ENCODE measurements at places on chromosomes 2 and 18.

GRCh38 chr2:7984693-7985353, 697.0 kb upstream of the ID2 start:
- DNase-seq, result no peak

DNA sequence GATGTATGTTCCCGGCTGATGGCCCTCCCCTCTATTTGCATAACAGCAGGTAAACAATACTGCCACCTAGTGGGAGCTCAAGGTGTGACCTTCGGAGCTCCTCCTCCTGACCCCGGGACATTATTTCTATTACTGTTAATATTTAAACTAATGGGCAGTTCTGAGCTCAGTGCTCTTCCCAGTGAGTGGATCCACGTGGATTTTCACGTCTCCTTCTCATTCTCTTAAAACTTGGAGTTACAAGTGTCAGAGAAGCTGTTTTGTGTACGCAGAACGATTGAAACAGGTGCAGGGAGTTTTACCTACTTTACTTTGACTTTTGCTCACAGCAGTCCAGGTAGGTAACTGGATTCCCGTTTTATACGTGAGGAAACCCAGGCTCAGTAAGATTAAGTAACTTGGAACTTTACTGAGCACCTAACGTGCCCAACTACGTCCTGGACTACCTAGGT, 127.3 kb downstream of the PRKCE start:
- DNase-seq, result peak; percentile 23

DNA sequence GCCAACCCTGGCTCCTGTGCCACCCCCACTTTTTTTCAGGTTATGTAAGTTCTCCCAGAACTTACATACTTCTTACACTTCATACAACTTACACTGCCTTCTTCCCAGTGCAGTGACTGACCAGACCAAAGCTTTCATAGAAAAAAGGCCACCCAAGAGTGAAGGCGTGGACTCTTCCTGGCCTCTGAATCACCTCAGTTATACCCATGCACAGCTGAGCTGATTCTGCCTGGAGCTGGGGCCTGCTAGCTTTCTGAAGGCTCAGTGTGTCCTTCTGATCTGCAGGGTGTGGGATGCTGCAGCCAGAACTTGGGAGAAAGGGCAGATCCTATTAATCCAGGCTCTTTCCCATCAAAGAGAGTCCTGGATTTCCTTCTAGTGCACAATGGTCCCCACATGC, 216.1 kb downstream of the TTC32 start:
- DNase-seq, result no peak

DNA sequence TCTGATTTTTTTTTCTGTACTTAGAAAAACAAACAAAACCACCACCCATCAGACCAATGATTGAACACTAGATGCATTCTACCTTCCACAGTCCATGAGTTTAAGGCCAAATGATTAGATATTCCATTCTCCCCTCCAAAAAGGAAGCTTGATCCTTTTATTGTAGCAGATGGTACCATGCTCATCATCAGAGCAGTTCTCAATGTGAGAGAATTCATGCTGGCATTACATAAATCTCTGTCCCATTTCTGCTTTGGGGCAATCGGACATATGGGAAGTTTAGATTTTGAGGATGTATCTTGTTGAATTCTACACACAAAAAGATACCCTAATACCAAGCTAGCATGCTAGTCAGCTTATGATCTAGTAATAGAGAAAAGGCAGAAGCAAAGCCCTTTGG, 186.6 kb downstream of the RAD51AP2 start:
- no peak for DNase-seq

DNA sequence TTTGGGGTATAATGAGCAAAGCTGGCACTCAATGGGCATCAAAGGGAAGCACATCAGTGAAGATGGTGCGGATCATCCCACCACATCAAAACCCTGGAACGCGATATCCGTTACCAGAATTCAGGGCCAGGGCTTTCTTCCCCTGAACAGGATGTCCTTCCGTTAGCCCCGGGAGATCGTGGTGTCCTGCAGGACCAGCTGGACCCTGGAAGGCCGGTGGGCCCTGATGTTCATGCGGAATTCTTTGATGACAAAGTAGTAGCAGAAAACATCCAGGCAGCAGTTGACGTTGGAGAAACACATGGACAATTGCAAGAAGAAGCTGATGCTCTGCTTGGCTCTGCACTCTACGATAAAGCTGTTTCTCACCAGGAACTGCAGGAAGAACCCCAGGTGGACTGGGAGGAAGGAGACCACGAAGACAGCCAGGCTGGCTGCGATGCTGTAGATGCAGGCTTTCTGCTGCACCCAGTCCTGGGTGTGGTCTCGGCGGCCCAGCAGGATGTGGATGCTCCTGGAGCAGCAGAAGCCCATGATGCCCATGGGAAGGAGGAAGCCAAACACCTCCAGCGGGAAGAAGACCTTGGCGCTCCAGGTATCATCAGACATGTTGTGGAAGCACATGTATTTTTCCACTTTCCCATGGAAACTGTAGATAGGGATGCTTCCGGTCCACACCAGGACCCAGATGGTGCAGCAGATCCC, 15.0 kb downstream of the GPR55 start:
- DNase-seq, result no peak

DNA sequence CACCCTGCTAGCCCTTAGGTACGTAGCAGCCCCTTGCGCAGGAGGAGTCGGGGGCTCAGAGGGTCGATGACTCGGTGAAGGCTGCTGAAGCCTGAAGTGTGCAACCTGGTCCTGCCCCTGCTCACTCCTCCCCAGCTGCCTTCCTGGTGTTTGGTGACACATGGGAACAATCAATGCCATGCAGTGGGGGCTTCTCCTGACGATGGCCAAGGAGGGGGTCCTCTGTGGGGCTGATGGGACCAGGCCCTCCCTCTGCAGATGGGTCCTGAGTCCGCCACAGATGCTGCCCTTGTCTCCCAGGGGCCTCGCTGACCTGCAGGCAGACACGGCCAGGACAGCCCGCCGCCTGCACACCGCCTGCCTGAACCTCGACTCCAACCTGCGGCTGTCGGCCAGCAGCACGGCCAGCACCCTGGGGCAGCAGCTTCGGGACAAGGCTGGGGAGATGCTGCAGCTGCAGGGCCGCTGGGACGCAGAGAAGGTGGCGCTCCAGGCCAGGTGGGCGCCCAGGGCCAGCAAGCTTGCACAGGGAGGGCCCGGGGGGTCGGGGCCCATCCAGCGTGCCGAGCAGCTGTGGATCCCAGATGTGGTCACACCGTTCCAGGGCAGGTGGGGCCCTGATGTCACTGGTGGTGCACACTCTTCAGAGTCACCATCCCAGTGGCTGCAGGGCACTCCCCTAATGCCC, 24.6 kb downstream of the CROCC2 start:
- DNase-seq, result no peak

DNA sequence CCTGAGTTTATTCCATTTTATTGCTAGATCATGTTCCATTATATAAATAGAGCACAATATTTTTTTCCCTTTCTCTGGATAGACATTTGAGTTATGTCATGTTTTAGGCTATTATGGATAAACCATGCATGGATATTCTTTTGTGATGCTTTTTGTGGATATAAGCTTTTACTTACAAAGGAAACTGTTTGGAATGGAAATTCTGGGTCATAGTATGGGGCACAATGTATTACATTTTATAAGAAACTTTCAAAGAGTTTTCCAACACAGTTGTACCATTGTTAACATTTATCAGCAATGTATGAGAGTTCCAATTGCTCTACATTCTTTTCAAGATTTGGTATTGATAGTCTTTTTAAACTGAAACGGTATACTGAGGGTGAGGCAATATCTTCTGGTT, 749.4 kb downstream of the SOCS6 start:
- DNase-seq, result no peak

GRCh38 chr2:148674063-148675020, 29.8 kb downstream of the EPC2 start:
- no peak for DNase-seq

DNA sequence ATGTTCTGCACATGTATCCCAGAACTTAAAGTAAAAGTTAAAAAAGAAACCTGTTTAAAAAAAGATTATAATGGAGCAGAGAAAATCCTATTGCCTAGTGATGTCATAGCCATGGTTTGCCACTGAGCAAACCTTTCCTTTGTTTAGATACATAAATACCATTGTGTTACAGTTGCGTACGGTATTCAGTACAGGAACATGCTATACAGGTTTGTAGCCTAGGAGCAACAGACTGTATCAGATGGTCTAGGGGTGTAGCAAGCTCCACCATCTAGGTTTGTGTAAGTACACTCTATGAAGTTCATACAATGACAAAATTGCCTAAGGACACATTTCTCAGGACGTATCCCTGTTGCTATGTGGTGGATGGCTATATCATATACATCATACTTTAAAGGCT, 13.0 kb downstream of the ICA1L start:
- DNase-seq, result no peak

DNA sequence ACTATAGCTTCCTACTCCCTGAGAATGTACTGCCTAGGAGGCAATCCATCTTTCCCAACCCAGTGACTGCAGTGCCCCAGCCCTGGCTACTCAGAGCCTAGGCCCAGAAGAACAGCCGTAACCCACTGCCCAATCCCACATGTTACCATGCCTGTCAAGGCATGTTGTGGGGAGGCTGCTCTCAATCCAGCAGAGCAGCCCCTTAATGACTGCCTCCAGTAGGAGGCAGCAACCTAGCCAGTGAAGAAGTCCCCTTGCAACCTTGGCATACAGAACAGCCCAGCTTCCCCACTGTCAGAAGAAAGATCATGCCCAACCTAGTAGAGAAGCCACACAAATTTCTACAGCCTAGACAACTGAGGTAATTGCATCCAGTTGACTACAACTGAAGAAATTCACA, 44.2 kb upstream of the CDH7 start:
- DNase-seq, result no peak

GRCh38 chr2:190214426-190215194, 105.0 kb downstream of the HIBCH start:
- DNase-seq, result no peak

GRCh38 chr2:105697781-105698449, 46.8 kb upstream of the NCK2 start:
- DNase-seq, result no peak

GRCh38 chr2:25105336-25106085, 62.9 kb downstream of the POMC start:
- no peak for DNase-seq

- no peak for DNase-seq
Measured at GRCh38 chr2:66443979-66444861, 9.3 kb downstream of the MEIS1 start.

GRCh38 chr18:60389314-60389713, 16.7 kb upstream of the MC4R start:
- DNase-seq, result no peak

DNA sequence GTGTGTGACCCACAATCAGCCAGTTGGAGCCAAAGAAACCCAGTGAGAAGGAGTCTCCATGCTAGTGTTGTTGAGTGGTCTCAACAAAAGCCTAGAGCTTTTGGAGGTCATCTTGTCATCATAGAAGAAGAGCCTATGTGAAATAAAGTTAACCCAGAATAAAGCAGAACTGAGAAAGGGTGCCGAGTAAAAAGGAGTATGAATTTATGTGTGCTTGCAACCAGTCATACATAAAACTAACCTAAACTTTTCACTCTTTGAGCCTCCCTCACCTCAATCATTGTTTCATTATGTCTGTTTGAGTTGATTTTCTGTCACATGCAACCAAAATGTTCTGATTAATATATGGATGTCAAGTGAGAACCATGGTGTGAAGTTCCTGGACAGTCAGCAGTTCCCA, 599.3 kb upstream of the ZEB2 start:
- no peak for DNase-seq

- no peak for DNase-seq
Measured at GRCh38 chr2:9590641-9591040, 35.0 kb upstream of the ADAM17 start.

- no peak for DNase-seq
Measured at GRCh38 chr2:201808027-201808426, 1.7 kb downstream of the CDK15 start.

- DNase-seq, result no peak
Measured at GRCh38 chr2:149826471-149827125, 239.0 kb upstream of the MMADHC start.

DNA sequence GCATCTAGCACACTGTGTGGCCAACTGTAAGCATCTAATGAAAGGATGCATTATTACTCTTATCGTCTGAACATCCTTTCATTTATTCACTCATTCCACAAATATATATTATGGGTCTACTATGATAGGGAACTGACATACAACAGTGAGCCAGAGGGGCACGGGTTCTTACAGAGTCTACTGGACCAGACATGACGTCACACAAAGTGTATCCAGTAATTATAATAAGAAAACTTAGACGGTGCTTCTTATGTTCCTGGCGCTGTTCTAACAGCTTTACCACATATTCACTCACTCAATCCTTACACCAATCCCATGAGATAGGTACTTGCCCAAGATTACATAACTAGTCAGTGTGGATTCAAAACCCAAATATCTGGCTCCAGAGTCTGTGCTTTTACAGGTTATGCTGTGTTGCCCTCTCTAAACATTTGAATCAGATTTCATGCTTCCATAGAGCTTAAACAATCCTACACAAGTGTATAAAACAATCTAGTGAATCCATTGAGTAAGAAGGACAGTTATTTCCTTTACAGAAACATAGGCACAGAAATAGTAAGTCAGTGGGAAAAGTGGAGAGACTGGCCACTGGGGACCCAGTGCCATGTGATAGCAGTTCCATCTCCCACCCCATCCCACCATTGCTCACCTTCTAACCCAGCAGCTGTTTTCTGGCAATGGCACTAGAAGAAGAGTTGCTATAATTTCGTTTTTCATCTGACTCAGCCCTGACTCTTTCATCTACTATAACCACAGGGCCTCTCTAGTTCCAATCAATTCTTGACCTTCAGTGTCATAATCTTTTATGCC, 24.2 kb upstream of the ARL5A start:
- no peak for DNase-seq

DNA sequence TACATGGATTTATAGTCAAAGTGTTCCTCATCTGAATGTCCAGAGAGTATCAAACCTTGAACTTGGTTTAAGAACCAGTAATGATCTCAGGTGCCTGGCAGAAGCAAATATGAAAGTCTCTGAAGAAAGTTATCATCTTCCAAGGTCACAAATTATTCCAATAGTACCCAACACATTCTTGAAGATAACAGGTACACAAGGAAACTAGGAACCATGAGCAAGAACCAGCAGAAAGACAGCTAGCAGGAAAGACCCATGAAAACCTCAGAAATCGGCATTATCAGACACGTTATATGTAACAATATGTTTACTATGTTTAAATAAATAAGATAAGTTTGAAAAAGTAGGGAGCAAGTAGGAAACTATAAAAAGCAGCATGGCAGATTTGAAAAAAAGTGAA, 5.9 kb upstream of the PRKAG3 start:
- no peak for DNase-seq
